ENCODE measurements at places on chromosomes 11 and 22. TPM values are rescaled to one million over a fixed set of nuclear protein-coding genes. Genes with fewer than 3 reads are reported as not detected.

Gene TMA7B
- 4.2 TPM for total RNA-seq

Gene DEPDC7
- total RNA-seq, result 0.31 TPM

Gene LDHAL6A
- 0.22 TPM for total RNA-seq

Gene HMOX1
- 0.25 TPM for total RNA-seq

Gene MLC1
- 0.68 TPM for total RNA-seq

Gene CASP12
- total RNA-seq, result not detected

Gene OR8D1
- not detected for total RNA-seq

Gene PKDREJ
- not detected for total RNA-seq

Gene SMTNL1
- total RNA-seq, result not detected

Gene SCN2B
- total RNA-seq, result not detected

Gene FJX1
- total RNA-seq, result 0.10 TPM

Gene PTPN5
- not detected for total RNA-seq

Gene SERPIND1
- not detected for total RNA-seq

Gene MOGAT2
- not detected for total RNA-seq

Gene RPS6KB2
- total RNA-seq, result 49.3 TPM

Gene IFITM10
- total RNA-seq, result 0.68 TPM

Gene STX5
- 43.8 TPM for total RNA-seq

Gene APOBEC3H
- total RNA-seq, result 42.5 TPM

Gene SLC22A12
- not detected for total RNA-seq

Gene IGSF9B
- 173 TPM for total RNA-seq

Gene GGT5
- not detected for total RNA-seq

Gene PLXNB2
- total RNA-seq, result 16.4 TPM

Gene CHRM4
- 0.18 TPM for total RNA-seq

Gene TMEM134
- 57.3 TPM for total RNA-seq

Gene WBP2NL
- 1.9 TPM for total RNA-seq

Gene ELP4
- 21.1 TPM for total RNA-seq

Gene PRDM11
- total RNA-seq, result 1.4 TPM

Gene SCN4B
- 0.10 TPM for total RNA-seq

Gene PRRG4
- total RNA-seq, result 0.13 TPM

Gene C11orf91
- not detected for total RNA-seq

Gene OR4C46
- total RNA-seq, result not detected

Gene NLRP6
- total RNA-seq, result 21.4 TPM

Gene RBMXL2
- not detected for total RNA-seq

Gene SCT
- not detected for total RNA-seq

Gene OR51E2
- total RNA-seq, result not detected

Gene PIWIL4
- total RNA-seq, result 0.70 TPM

Gene P4HA3
- total RNA-seq, result not detected

Gene MIAT
- total RNA-seq, result 72.7 TPM

Gene DENND6B
- 4.5 TPM for total RNA-seq

Gene CFAP300
- not detected for total RNA-seq

Gene SLC5A4
- total RNA-seq, result not detected
